Activated CD8-positive, alpha-beta T cell treated with anti-CD3 and anti-CD28 coated beads, Interleukin-2, amount 10 ng/mL, durations not matched to agents 7 days and 5 days (primary cell): ENCODE measurements at places on chromosomes 2 and 18. TPM values are rescaled to one million over a fixed set of nuclear protein-coding genes. Genes with fewer than 3 reads are reported as not detected.

GRCh38 chr18:37566479-37567060, 972 bp upstream of the CELF4 start:
- no peak overlapping the region for H3K4me3 ChIP-seq
- DNase-seq = no peak
- peaks cover 4% of the 10 kb centered on the region for H3K4me1 ChIP-seq
- no peaks in the 10 kb centered on the region for H3K36me3 ChIP-seq

DNA sequence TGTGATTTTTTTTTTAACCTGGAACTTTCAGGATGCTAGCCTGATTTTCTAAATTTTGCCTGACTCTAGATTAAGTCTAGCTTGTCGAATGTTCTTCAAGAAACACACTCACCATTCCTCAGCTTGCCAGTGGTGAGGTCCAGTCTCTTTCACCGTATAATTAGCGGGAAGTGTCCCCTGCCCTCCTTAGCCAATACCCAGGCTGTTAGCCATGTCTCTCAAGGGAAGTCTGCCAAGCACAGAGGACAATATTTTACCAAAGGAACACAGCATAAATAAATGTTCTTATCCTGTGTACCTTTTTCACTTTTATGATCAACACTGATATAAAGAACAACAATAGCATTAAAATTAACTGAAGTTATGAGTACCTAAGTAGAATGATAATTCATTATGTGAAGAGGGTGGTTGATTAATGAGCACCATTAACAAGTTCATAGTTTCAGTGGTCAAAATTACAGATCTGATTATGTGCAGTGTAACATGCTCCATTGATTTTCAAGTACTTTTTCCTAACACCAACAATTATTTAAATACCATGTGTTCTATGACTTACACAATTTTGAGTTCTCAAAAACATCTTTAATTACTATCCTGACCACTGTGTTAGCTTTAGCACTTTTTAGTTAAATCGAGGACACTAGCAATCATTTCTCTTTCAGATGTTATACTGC, 445.8 kb upstream of the RAB12 start:
- H3K4me3 ChIP-seq = no peak overlapping the region
- H3K36me3 ChIP-seq = no peaks in the 10 kb centered on the region

The SERPINB4 gene
- total RNA-seq = not detected

The TCF7L1 gene
- not detected for total RNA-seq

The DDX18 gene
- 77.7 TPM for total RNA-seq
